ENCODE measurements at places on chromosomes 13 and 19.

GRCh38 chr13:33207615-33207961 lies 78.0 kb downstream of the STARD13 start:
- DNase-seq, result no peak

DNA sequence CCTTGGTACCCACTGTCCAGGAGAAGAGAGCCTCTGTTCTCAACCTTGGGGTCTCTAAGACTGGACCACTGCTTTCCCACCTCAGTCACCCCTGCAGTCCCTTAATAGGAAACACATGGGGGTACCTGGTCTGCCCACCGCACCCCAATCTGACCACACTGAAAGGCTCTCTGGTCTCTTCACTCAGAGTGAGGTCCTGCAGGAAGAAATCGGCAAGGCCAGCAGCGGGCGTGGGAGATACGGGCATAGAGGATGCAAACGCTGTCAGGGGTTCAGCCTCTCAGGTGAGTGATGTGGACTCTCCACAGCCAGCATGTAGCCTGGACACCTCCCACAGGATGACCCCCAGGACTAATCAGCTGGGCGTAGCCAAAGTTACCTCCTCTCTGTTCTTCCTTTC lies 3.5 kb downstream of the SIGLEC9 start:
- no peak for DNase-seq

- DNase-seq, result peak; percentile 10
Measured at GRCh38 chr13:77409412-77409811, 82.5 kb upstream of the MYCBP2 start.

- no peak for DNase-seq
Measured at GRCh38 chr19:1992759-1993260, 22.7 kb downstream of the BTBD2 start.

Data from kidney tubule cell (primary cell).